T-helper 17 cell (primary cell): ENCODE measurements at places on chromosomes 2 and 18.

- H3K4me1 ChIP-seq = no peaks in the 10 kb centered on the region
- no peaks in the 10 kb centered on the region for H3K36me3 ChIP-seq
- H3K27me3 ChIP-seq = peaks cover 23% of the 10 kb centered on the region
- H3K27ac ChIP-seq = no peak overlapping the region
- no peak overlapping the region for H3K4me3 ChIP-seq
Observed at GRCh38 chr2:42055573-42056514, 8.0 kb downstream of the PKDCC start.

DNA sequence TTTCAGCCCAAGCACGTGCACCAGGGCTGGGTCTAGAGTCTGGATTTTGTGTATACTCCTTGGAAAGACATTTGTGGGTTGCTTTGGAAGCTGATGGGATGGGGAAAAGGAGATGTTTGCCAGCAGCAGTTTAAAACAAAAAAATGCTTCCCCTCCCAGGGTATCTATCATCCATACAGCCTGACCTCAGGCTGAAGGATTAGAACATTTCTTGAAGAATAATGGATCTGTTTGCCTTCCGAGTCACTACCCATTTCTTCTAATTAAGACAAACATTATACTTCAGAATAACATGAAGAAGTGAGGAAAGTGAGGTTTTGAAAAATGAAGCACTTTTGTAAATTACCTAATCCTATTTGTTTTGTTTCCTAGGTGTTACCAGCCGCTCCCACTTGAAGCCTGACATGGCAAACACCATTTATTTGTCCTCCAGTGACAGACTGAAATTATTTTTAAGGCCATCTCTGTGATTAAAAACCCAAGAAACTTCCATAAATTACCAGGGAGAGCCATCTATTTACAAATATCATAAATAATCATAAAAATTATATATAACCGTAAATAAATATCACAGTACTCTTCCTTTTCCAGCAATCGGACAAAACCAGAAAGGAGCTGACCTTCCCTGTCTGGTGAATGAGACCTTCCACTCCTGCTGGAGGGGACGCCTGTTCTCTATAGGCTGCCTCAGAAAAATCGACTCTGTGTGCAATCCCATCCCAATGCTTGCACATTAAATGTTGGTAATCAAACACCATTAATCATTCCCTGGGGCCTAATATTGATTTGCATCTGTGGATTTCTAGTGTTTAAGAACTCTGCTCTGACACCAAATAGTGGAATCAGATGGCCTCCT lies 106.8 kb downstream of the C1D start:
- H3K4me3 ChIP-seq = no peak overlapping the region
- DNase-seq = no peak
- peaks cover under 1% of the 10 kb centered on the region for H3K4me1 ChIP-seq
- no peak overlapping the region for H3K27ac ChIP-seq
- peaks cover 20% of the 10 kb centered on the region for H3K27me3 ChIP-seq
- no peaks in the 10 kb centered on the region for H3K36me3 ChIP-seq

DNA sequence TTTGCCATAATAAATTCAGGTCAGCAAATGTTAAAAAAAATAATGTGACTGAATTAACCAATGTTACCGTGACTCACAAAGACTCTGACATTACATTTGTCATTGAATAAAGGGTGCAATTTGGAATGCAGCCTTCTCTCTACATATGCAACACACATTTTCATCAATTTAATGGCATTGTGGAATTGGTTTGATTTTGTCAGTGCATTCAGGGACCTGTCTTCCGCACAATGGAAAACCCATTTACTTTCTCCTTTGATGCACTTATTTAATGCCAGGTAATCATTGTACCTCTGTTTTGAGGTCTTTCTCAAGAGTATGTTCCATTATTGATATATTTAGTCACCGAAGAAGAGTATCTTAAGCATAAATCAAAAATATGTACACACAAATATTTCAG lies 1099.3 kb downstream of the SOCS6 start:
- no peak overlapping the region for H3K4me3 ChIP-seq
- DNase-seq = no peak
- H3K4me1 ChIP-seq = no peaks in the 10 kb centered on the region
- no peaks in the 10 kb centered on the region for H3K27me3 ChIP-seq

DNA sequence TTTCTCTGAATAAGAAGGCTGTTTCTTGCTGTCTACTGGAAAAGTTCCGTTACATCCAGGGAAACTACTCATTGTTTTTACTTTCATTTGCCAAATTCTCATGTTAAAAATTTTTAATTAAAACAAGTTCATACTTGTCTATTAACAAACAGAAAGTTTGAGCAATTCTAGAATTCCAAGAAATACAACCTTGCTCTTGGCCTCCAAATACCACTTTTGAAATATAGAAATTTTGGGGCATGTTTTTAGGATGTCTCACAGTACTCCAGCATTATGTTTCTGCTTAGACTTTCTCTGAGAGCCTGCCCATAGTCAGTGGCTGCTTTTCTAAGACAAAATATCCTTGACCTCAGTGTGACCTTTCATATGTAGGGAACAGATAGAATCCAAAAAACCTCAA lies 228.7 kb upstream of the RND3 start:
- no peaks in the 10 kb centered on the region for H3K4me1 ChIP-seq
- no peak overlapping the region for H3K4me3 ChIP-seq
- no peak overlapping the region for H3K27ac ChIP-seq
- H3K27me3 ChIP-seq = no peaks in the 10 kb centered on the region
- H3K36me3 ChIP-seq = no peaks in the 10 kb centered on the region

DNA sequence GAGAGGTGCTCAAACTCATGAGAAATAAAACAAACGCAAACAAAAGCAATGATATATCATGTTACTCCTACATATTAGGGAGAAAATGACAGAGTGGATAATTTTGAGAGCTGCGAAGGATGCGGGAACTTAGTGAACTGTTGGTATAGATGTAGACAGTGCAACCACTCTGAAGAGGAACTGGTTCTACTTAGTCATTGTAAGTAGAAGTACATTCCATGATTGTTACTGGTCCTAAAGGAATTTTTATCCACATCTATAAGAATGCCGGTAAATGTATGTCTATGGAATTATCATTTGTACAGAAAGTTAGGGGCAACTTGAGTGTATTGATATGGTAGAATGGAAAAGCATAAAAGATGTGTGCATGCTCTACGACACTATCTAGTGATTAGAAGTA lies 1238.4 kb downstream of the LRP1B start:
- H3K36me3 ChIP-seq = no peaks in the 10 kb centered on the region
- no peaks in the 10 kb centered on the region for H3K27me3 ChIP-seq
- H3K4me1 ChIP-seq = no peaks in the 10 kb centered on the region
- H3K27ac ChIP-seq = no peak overlapping the region
- DNase-seq = no peak

DNA sequence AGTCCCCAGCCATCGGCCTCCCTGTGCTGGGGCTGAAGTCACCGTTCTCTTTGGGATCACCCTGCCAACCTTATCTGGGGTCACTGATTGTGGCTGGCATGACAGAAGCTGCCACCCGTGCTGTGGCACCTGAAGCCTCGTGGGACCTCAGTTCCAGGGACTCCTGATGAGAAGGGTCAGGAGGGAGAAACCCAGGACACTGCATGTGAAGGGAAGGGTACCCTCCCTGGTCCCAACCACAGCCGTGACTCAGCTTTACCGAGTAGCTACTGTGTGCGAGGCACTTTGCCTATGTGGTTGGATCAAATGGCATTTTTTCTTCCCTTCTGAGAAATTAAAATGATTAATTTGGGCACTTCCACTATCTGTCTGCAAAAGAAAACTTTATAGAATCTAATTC lies 64.4 kb downstream of the SP110 start:
- peak overlapping the region; percentile 32 for H3K27ac ChIP-seq
- no peaks in the 10 kb centered on the region for H3K27me3 ChIP-seq
- peaks cover 4% of the 10 kb centered on the region for H3K36me3 ChIP-seq
- H3K4me1 ChIP-seq = peaks cover 5% of the 10 kb centered on the region
- DNase-seq = no peak

DNA sequence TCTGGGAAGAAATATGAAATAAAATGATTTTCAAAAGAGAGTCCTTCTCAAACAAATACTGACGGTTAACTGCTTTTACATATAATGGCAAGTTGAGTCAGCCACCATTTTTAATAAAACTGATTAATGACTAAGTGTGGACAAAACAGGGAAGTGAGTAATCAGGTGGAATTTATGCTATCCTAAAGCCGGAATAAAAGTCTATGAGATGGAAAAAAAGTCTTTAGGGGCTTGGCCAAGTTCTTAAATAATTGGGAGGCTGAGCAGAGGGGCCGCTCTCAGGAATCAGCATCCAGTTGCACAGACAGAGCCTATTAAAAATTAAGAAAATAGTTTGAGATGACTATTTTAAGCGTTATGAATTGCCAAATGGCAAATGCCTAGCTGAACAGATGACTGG lies 58.6 kb upstream of the AFF3 start:
- H3K36me3 ChIP-seq = peaks cover 2% of the 10 kb centered on the region
- H3K4me3 ChIP-seq = no peak overlapping the region
- H3K27ac ChIP-seq = no peak overlapping the region
- H3K27me3 ChIP-seq = peaks cover 22% of the 10 kb centered on the region
- H3K4me1 ChIP-seq = peaks cover 4% of the 10 kb centered on the region
- no peak for DNase-seq

- peaks cover 32% of the 10 kb centered on the region for H3K4me1 ChIP-seq
- no peak overlapping the region for H3K4me3 ChIP-seq
- H3K36me3 ChIP-seq = no peaks in the 10 kb centered on the region
- no peaks in the 10 kb centered on the region for H3K27me3 ChIP-seq
Observed at GRCh38 chr2:238497610-238498005, 70.9 kb downstream of the ASB1 start.

GRCh38 chr2:20593072-20594034 lies 57.5 kb downstream of the HS1BP3 start:
- DNase-seq = no peak
- no peaks in the 10 kb centered on the region for H3K36me3 ChIP-seq
- H3K4me3 ChIP-seq = peak overlapping the region; percentile 63
- H3K4me1 ChIP-seq = peaks cover 17% of the 10 kb centered on the region
- no peak overlapping the region for H3K27ac ChIP-seq
